ENCODE measurements at places on chromosomes 1 and 21. TPM values are rescaled to one million over a fixed set of nuclear protein-coding genes. Genes with fewer than 3 reads are reported as not detected.
A peak's percentile ranks its signal among the peaks of the same experiment; 100 is the strongest.

Gene SPRR1B
- not detected for total RNA-seq

Gene ACBD6
- 52.9 TPM for total RNA-seq

GRCh38 chr1:111586112-111586511 is 33.5 kb upstream of the RAP1A start:
- no peak for DNase-seq

- no peak for DNase-seq
Measured at GRCh38 chr1:116537040-116537831, 33.6 kb downstream of the CD58 start.

DNA sequence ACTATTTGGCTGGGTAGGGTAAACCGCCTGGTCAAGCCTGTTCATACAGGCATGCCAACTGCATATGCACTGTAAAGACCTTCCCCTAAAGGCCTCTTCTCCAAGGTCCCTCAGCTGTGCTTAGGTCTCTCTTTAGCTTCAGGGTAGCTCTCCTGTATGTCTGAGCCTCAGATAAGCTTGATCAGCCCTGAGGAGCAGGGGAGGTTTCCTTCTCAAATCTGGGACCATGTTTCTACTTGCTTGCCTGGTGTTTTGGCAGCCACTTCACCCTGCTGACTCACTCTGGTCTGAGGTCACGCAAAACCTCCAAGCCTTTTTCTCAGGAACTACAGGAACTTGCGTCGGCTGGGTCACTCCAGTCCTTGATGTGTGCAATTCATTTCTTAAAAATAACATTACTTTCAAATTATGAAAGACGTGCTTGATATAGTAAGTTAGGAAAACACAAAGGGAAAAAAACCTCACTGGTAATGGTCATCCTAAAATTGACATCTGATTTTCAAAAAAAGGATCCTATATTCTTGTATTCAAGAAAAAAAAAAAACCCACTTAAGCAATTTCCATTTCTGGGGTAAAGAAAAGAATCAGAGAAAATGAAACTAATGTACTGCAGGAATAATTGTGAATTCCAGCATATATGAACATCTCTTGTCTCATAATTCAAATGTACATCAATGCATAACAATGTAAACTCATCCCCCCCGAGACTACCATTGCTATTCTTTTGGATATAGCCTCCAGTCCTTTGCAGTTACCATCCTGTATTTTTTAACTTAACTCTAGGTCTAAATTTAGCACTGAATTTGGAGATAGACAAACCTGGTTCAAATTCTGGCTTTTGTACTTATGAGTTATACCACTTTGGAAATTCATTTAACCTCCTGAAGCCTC is 24.8 kb upstream of the RNF19B start:
- no peak for DNase-seq

GRCh38 chr1:34785231-34785874 is 4.3 kb downstream of the GJB3 start:
- no peak for DNase-seq

DNA sequence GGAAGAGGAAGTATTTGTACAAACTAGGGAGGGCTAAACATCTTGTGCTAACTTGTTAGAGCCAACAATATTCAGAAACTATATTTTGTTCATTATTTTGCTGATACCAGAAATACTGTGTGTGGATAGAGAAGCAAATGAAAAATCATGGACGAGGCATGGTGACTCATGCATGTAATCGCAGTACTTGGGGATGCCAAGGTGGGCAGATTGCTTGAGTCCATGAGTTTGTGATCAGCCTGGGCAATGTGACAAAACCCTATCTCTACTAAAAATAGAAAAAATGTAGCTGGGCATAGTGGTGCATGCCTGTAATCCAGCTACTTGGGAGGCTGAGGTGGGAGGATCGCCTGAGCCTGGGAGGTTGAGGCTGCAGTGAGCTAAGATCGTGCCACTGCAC is 13.4 kb downstream of the LRRC41 start:
- DNase-seq: no peak

- peak; percentile 15 for DNase-seq
Measured at GRCh38 chr1:3669421-3669821, 17.1 kb downstream of the TP73 start.

All from glutamatergic neuron (in vitro differentiated cells).